ENCODE measurements at places on chromosomes 2 and 18.

DNA sequence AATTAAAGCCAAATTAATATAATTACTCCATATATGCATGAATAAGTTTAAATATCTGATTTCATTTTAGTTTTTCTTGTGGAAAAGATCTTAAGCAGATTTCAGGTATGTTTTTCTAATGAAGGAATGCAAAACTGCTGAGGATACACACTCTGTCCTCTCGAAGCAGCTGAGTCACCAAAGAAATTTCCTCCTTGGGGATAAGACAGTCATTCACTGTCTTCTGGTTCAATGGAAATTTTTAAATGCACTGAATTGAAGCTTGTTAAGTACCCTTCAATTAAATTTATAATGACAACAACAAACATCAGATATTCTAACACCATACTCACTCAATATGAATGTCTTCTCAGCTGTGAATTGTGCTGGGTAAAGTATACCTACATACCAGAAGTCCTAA, 101.5 kb upstream of the DNER start:
- no peak for DNase-seq

GRCh38 chr18:78092901-78093300, 843.3 kb downstream of the GALR1 start:
- DNase-seq, result no peak

GRCh38 chr18:13998571-13998970, 83.2 kb upstream of the MC2R start:
- no peak for DNase-seq

- no peak for DNase-seq
Measured at GRCh38 chr2:217993138-217993537, 9.7 kb downstream of the TNS1 start.

DNA sequence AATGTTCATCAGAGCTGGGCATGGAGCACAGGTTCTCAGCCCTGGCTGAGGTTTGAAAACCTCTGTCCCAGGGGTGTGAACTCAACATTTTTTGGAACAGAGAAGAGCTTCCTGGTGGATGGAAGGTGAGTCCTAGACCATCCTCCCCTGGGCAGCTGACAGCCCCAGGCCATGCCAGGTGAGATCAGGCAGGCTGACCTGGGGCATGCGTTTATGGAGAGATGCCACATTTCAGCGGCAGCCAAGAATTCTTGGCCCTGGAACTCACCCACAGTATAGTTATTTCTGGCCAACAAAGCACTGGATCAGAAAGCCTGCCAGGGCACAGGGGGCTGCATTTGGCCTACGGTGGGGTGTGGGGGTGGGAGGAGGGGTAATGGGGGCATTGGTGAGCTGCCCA, 83.8 kb downstream of the EDAR start:
- no peak for DNase-seq

DNA sequence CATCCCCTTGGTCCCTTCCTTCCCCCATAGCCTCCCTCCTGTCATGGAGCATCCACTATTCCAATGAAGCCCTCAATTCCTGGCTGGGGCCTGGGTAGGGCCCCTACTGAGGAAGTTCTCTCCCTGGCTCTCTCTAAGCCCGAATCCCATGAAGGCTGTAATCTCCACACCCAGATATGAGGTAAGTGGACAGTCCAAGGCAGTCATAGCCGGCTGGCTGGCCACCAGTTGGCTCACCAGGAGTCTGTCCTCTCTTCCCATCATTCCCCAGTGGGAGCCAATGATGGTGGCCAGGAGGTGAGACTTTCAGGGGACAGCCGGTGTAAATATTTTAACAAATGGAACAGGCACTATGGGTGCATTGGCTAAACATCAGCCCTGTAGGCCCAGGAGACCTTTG, 6.8 kb upstream of the TAF1B start:
- DNase-seq, result no peak

- no peak for DNase-seq
Measured at GRCh38 chr2:240392948-240393830, 42.3 kb upstream of the GPC1 start.

GRCh38 chr2:43444989-43445645, 150.7 kb downstream of the THADA start:
- DNase-seq, result no peak

DNA sequence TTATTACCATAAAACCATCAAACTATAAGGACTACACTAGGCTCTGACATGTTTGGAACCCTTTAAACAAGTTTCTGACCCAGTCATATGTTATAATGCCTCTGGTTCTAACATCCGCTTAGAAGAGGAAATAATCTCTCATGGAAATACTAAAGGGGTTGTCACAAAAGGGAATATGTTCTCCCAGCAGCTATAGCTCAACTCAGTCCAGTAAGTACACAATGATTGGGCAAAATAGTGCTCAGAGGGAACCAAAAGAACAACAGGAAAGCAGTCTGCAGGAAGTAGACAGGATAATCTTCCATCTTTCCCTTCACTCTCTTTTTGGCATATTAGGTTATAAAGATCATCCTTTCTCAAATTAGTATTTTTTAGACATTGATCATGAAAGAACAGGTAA, 4.3 kb downstream of the SRBD1 start:
- no peak for DNase-seq

- peak; percentile 43 for DNase-seq
Measured at GRCh38 chr2:106160786-106161261, 33.3 kb downstream of the UXS1 start.

DNA sequence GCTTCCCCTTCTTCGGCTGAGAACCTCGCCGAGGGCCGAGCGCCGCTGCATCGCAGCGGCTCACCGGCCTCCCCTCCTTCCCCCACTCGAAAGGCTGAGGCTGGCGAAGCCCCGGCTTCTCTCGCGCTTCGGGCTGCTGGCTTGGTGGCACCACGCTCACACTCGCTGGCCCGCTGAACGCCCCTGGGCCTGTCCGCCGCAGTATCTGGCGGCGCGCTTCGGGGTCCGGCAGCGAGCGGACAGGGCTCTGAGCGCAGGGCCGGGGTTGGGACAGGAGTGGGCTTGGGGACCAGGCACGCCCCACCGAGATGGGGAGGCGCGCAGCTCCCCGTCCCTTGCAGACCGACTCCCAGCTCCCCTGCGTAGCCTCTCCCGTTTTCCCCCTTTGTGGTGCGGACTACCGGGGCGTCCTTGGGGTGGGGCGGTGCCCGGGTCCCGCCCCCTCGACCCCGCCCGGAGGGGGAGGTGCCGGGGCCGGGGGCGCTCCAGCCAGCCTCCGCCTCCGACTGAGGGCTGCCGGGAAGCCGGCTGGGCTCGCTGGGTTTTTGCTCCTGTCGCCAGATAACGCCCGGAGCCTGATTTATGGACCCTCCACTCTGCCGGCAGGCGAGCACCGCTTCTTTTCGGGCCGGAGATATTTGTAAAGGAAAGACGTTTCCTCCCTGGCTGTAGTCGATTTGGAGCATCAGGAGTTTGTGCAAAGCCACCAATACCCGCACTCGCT, 3.8 kb downstream of the GBX2 start:
- no peak for DNase-seq

- DNase-seq, result no peak
Measured at GRCh38 chr18:50313031-50313607, 25.6 kb upstream of the CXXC1 start.

DNA sequence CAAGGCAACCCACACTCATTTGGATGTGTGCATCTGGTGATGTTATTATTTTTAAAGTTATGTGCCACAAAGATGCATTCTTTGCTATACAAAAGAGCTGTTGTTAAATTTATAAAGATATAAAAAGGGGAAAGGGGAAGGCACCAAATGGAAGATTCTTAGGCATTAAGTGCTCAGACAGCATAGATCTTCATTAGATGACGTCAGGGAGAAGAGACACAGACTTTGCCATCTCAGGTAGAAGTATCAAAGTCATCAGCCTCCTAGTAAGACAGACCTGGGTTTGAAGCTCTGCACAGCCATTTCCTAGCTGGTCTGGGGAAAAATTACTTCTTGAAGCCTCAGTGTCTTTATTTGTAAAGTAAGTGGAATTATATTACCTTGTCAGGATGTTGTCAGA, 1.2 kb upstream of the CLUL1 start:
- no peak for DNase-seq

GRCh38 chr2:95296880-95297487, at the start of gene KCNIP3:
Gene KCNIP3, plus strand, starts transcription at chr2:95297347. Its CDS starts 92 bp downstream, at chr2:95297439.
- DNase-seq, result no peak

- no peak for DNase-seq
Measured at GRCh38 chr2:126795656-126796055, 103.0 kb upstream of the TEX51 start.

DNA sequence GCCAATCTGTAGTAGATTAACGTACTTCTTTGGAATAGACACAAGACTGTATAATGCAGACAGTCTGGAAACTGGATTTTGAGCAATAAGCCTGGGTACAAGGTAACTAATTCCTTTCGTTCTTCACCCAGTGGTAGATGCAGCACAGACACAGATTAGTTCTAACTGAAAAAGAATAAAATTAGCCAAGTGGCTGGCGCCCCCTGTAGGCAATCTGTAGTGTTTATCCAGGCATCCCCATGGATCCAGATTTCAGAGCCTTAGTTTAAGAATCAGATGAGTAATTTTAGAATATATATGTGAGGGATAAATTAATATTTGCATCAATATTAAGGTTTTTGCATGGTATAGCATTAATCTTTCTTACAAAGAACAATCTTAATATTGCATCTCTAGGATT, 563.9 kb downstream of the DCC start:
- no peak for DNase-seq

- no peak for DNase-seq
Measured at GRCh38 chr2:225190987-225191386, 148.7 kb upstream of the DOCK10 start.

DNA sequence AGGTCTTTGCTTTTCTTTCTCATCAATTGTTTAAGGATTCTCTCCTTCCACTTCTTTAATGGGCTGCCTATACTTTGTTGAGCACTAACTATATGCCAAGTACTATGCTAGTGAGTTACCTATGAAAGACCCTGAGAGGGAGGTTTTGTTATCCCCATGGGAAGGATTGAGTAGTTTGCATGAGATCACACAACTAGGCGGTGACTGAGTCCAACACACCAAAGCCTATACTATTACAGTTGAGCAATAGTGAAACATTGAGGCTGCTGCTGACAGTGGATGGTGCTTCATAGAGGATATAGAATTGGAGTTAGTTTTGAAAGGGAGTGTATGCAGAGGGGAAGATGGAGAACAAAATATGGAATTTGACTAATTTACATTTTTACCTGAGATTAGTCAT, 15.8 kb downstream of the NABP1 start:
- no peak for DNase-seq

DNA sequence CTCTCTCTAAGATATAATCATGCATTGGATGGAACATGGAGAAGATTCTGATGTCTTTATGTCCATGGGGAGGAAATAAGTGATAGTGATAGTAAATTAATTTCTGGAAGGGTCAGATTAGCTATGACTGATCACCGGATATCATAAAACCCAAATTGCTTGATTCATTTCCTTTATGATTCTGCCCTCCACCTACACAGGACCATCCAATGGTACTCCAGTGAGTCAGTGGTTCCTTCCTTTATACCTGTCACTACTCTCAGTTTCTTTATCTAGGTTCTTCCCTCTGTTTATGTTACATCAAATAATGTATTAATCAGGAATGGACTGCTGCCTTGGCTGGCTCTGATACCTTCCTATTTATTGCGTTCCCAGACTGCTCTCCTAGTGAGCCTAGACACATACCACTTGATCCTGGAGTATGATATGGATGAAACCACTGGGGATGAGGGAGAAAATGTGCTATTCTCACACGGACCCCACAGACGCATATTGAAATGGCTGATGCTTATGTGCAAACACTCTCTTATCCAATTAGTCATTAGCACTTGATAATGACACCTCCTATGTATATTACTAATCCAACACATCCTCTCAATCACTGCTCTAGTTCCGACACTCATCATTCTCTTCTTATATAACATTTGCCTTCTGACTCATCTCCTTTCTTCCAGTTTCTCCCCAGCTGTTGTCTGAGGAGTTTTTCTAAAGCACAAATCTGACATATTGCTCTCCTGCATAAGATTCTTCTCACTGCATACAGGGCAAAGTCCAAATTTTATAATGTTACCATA, 315.6 kb downstream of the INSIG2 start:
- DNase-seq, result no peak

- DNase-seq, result no peak
Measured at GRCh38 chr2:232928551-232929302, 58.7 kb downstream of the SNORC start.

DNA sequence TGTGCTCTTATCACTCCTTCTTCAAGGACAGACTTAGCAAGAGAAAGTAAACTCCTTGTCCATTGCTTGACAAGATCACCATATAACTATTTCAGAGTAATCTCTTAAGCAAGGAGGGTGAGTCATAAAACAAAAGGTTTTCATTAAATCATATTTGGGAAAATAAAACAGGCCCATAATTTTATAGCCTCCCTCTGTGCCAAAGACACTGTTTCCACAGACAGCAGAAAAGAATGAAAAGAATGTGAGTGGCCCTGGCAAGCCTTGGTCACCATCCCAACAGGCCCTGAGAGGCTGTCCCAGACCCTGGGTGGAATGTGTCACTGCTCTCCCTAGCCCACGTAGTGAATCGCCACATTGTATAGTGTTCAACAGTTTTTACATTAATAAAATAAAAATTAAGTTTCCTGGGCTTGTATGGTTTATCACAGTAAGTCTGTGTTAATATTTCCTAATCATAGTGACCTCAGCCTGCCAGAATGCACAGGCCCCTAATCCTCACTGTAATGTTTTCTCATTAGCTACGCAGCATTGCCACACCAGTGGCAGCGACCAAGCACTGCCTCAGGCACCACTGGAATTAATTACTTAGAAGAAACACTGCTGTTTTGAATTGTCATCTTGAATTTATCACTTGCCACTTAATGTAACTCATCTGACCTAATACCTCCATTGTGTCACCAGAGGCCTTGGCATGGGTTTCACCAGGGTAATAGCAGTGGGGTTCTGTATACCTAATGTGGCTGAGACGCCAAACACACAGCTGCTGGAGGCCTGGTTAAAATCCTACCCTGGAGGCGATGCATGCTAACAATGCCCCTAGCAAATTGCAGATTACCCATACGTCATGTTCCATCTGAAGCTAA, 401.9 kb downstream of the LNPK start:
- DNase-seq, result no peak

DNA sequence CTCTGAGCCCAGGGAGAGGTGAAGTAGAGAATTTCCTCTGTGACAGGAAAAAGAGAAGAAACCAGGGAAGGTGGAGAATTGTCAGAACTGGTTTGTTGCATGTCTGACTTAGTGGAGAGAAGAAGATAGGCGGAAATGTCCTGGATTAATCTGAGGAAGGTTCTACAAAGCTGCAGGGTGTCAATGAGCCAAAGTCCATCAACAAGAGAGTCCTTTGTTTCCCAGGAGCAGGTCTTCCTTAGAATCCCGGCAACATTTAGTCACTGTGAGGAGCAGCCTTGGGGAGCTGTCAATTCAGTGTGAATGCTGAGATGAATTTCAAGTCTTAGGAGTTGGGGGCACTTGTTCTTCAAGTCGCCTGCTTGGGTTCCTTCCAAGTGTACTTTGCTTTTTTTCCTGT, 88.4 kb upstream of the CELF4 start:
- no peak for DNase-seq

DNA sequence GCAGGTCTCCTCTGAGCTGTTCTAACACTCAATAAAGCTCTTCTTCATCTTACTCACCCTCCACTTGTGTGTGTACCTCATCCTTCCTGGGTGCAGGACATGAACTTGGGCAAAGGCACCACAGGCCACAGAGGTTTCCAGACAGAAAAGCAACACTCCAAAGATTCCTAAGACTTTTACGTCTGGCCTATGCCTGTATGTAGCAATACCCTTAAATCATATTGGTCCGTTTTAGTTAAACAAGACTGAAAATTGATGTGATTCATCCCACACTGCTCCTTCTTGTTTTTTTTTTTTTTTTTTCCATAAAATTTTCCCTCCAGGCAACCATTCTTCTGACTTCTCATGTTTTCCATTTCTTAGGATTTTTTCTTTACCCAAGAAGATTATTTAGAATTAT, 404.3 kb downstream of the PID1 start:
- no peak for DNase-seq
